ENCODE measurements at places on chromosomes 1 and 21.

- DNase-seq, result no peak
Measured at GRCh38 chr1:215970406-215970805, 403.3 kb downstream of the KCTD3 start.

DNA sequence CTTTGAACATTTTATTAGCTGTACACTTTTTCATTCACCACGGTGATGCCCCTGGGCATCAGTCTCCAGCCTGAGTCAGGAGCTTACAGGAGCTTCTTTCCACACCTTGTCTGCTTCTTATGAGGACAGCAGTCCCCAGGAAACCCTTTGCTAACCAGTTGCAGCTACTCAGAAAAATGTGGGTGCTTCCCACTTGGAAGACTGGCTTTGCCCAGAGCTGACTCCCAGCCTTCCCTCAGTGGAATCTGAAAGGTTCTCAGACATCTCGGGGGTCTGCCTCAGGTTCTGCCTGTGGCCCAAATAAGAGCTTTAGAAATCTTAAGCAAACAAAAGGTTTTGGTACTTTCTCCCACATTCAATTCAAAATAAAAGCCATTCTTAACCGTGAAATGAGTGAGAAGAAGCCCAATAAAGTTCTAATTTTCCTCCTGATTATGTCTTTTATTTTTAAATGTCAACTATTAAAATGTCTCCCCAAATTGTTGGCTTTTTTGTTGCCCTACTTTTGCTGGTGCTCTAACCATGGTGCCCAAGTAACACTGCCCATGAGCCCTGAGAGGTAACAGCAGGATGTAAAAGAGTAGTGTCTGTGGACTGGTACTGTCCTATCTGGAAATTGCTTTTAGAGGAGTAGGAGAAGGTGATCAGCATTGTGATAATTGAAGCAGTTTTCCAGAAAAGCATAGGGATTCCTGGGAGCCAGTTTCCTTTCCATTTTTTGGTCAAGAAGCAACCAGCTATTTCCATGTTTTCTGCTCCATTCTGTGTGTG is 5.6 kb downstream of the C1orf53 start:
- no peak for DNase-seq

- DNase-seq, result no peak
Measured at GRCh38 chr1:180617774-180618395, 13.9 kb upstream of the XPR1 start.

GRCh38 chr1:31639543-31639942 is 5.1 kb downstream of the PEF1 start:
- DNase-seq, result no peak

GRCh38 chr1:87778896-87779295 is 450.2 kb downstream of the LMO4 start:
- no peak for DNase-seq

- DNase-seq, result no peak
Measured at GRCh38 chr1:167502719-167503462, 15.4 kb downstream of the CD247 start.

DNA sequence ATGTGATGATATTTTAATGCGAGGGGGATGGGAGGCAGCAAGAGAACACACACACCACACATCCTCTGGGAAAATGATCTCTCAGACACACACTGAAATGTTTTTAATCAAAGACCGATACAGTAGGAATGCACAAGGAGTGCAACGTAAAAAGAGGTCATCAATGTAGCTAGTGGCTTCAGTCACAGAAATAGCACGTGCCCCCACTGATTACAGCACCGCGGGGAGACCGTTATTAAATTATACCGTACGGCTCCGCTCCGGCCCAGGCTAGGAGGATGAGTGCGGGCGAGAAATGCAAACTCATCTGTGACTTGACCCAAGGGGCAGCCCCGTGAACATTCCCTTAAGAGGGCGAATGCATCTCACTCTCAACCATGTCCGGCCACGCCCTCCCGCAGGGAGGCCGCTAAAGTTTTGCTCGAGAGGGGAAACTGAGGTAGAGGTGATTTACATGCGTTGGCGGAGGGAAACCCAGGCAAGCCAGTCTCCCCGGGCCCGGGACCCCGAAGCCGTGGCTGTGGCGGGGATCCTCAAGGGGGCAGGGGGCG is 552 bp downstream of the UBR4 start:
- peak; percentile 51 for DNase-seq

- DNase-seq, result no peak
Measured at GRCh38 chr1:220922951-220923350, 43.7 kb downstream of the HLX start.

- DNase-seq, result no peak
Measured at GRCh38 chr1:89464008-89464407, 60.6 kb upstream of the LRRC8B start.

- DNase-seq, result no peak
Measured at GRCh38 chr1:67439277-67440029, 9.3 kb upstream of the SERBP1 start.

- DNase-seq, result no peak
Measured at GRCh38 chr1:114063544-114063943, 84.3 kb downstream of the OLFML3 start.

GRCh38 chr1:109112652-109113285 is 1.1 kb upstream of the ELAPOR1 start:
- DNase-seq, result no peak

DNA sequence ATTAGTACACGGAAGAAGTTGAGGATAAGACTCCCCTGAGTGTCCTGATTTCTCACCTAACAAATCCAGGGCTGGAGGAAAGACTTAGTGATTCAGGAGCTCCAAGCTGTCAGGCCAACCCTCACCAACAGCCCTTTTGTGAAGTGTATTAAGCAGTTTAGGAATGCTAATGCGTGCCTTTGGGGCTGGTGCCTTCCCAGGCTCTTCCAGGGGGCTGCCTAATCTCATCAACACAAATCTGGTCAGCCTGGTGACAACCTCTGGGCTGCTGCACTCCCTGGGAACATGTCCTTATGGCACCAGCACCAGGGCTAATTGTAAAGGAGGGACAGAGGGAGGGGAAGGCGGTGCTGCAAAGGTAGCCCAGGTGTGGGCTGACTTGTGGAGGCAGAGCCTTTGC is 15.5 kb downstream of the CSMD2 start:
- DNase-seq, result no peak

- DNase-seq, result no peak
Measured at GRCh38 chr21:45172420-45172819, 98.0 kb downstream of the ADARB1 start.

DNA sequence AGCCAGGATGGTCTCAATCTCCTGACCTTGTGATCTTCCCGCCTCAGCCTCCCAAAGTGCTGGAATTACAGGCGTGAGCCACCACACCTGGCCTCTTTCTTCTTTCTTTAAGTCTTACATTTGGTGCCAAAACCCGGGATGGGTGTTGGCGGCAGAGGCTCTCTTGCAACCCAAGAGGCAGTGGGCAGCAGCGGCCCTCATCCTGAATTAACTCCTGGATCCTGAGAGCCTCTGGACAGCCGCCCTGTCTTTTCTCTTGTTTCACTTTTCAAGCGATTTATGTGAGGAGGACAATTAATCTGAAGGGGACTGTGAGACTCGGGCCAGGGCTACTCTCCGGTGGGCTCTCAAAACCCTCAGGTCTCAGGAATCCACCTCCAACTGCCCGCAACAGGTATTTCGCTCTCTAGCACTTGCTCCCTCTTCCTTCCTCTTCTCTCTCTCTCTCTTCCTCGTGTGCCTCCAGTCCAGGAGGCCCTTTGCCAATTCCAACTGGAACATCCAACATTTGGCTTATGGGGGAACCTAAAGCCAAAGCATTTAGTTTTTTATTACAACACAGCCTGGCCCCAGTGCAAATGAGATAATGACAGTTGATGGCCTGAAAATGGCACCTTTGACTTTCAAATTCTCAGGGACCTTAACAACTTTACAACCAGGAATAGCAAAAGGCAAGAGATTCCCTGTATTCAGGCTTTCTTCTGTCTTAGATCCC is 18.1 kb upstream of the SLC2A5 start:
- DNase-seq, result no peak

DNA sequence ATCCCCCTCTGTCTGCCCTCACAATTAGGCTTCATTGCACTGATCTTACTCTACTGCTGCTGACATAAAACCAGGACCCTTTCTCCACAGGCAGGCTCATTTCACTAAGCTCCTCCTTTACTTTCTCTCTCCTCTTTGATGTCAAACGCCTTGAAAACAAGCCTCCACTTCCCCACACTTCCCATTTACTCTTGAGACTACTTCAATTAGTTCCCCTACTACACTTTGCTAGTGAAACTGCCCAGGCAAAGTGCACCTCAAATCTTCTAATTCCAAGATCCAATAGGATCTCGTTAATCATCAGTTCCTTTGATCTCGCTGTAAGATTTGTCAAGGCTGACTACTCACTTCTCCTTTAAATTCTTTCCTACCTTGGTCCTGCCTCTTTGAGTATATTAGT is 5.9 kb upstream of the CDC20 start:
- DNase-seq, result no peak

GRCh38 chr1:9654834-9655723 is 3.5 kb downstream of the PIK3CD start:
- DNase-seq, result peak; percentile 37

DNA sequence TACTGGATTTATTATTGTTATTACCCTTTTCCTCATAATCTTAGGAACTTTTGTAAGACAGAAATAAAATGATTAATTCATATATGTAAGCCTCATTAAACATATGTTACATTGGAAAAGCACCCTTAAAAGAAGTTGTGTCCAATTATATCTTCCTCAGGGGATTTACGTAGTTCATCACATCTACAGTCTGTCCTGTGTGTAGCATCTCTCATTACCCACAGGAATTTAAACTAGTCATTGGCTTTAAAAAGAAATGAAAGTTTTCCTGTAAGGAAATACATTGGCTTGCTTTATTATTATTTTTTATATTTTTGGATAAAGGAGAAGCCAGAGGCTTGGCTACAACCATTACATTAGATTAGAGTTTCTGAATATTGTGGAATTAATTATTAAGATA is 56.1 kb downstream of the SWT1 start:
- no peak for DNase-seq

DNA sequence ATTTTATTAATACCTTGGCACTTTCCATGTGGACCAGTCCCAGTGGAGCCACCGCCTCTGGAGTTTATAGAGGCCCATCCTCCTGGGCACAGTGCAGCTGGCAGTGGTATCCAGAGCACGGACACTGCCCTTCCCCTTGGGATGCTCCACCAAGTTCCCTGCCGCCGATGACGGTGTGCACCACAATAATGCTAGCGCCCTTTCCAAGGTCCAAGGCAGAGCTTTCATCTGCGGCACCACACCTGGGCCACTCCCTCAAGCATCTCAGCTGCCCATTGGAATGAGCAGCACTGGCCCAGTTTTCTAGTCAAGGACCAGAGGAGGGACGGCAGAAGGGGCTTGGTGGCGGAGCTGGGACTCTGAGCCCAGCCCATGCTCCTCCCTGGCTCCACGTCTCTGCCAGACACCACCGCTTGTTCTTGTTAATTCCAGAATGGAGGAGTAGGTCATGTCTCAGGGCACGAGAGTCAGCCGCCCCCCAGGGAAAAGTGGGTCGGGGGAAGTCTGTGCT is 24.5 kb downstream of the SIM2 start:
- no peak for DNase-seq

GRCh38 chr1:58971629-58972140 is 187.8 kb upstream of the JUN start:
- DNase-seq, result no peak

- DNase-seq, result no peak
Measured at GRCh38 chr1:229209816-229210215, 61.1 kb upstream of the RAB4A start.

- DNase-seq, result peak; percentile 49
Measured at GRCh38 chr1:108661030-108661609, at the start of gene HENMT1. Gene HENMT1 (minus strand): TSS chr1:108661093. CDS start chr1:108659884, 1,209 bp downstream.

GRCh38 chr21:32096411-32096810 is 182.4 kb downstream of the MIS18A start:
- no peak for DNase-seq

DNA sequence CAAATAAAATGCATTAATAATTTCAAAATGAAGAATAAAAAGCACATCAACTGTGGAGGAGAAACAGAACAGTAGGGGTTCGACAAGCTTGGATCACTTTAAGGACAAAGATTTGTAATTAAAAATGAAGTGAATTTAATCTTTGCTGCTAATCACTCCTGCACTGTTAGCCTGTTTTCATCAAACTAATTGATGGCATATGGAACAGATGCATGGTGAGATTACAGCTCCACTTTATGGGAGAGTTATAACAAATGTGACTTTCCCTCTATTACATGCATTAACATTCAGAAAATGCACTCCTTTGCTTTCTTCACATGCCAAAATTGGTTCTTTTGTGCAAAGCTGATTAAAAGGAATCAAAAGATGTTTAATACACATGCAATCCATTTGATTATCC is 207.2 kb upstream of the C21orf91 start:
- DNase-seq, result no peak

- DNase-seq, result no peak
Measured at GRCh38 chr1:33228935-33229487, 27.3 kb upstream of the ZNF362 start.

DNA sequence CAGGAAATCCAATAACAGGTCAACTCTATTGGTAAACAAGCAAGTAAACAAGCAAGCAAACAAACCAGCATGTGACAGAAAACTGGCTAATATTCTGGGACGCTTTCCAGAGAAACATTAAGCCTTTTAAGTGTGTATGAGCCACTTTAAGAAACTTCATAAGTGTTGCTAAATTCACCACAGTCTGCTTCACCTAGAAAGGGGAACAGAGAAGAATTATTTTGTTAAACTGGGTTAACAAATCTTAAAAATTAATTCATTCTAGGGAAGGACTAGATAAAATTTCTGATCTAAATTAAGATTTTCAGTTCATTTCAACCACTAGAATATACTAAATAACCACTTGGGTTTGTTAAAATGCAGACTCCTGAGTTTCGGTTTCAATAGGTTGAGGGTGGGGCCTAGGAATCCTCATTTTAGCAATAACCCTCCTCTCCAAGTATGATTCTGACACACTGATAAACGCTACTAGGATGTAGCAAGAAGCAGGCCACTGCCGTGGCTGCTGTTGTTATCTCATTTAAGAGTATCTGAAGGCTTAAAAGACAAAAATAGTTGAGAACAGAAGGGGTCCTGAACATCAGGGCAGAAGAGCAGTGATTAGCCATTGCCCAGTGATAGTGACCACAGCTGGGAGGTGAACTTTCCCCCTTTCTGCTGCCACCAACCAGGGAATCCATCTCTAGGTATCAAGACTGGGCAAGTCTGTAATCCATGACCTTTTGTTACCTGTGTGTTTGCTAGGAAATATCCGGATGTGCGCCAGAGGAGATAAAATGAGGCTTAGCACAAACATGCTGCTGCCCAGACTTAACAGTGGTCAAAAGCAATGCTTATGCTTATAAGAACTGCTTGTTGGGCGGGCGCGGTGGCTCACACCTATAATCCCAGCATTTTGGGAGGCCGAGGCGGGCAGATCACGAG is 11.2 kb downstream of the CREG1 start:
- no peak for DNase-seq

DNA sequence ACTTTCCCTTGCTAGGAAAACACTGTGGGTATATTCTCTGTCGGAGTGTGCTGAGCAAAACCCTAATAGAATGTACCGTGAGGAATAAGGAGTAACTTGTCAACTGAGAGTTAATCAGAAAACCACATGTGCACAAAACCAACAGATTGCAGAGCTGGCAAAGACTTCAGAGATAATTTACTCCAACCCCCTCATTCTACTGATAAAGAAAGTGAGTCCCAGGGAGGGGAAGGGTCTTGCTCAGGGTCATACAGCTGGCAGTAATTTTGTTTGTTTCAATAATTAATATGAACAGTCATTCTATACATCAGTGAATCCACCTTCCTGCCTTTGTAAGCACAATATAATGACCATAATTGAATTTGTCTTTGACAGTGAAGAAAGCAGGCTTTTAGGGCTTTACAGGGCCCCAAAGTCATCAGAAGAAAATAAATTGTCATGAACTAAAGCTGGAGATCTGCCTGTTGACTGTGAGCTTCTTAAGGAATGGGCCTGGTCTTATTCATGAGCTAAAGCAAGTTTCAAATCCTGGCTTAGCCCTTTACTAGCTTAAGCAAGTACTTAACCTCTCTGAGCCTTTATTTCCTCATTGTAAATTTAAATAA is 67.2 kb upstream of the HOOK1 start:
- no peak for DNase-seq

All from GM12864 (cell line).